ENCODE measurements at places on chromosomes 7 and 10.

DNA sequence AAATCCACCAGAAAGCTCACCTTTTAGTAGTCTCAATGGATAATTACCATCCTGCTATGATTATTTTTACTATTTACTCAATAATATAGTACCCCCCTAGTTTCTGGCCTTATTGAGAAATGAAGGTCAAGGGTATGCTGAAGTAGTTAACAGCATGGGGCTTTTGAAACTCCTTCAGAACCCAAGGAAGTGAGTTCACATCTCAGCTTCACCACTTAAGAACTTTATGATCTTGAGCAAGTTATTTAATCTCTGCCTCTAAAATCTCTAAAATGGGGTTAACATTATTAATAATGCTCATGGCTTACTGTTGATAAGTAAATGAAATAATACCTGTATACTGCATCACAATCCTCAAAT, 5.8 kb downstream of the MTPN start:
- DNase-seq = no peak

DNA sequence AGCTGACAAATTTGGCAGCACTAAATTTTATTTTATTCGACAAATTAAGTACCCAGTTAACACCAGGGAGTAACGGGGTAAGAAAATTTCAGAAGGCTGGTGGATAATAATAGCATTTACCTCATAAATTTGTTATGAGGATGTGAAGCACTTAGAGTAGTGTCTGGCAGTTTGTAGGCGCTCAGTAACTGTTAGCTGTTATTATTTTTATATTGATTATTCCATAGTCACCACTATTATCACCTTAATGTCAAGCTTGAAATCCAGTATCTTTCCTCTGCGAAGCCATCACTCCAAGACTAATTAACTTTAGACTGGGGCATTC, 563 bp upstream of the COA1 start:
- DNase-seq = no peak

DNA sequence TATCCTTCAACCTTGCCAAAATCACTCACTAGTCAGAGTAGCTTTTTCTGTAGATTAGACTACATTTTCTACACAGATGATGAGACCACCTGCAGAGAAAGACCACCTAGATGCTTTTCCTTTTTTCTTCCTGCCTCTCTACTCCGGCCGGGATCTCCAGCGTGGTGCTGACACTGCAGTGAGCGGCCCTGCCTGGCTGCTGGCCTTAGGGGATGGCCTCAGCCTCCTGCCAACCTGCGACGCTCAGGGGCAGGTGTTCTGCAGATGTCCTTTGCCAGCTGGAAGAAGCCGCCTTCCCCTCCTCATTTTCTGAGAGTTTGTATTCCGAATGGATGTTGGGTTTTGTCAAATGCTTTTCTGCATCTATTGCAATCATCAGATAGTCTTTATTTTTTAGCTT, 43.5 kb upstream of the NKX6-2 start:
- DNase-seq = no peak

- no peak for DNase-seq
Observed at GRCh38 chr10:57905010-57905409, 362.7 kb downstream of the IPMK start.

DNA sequence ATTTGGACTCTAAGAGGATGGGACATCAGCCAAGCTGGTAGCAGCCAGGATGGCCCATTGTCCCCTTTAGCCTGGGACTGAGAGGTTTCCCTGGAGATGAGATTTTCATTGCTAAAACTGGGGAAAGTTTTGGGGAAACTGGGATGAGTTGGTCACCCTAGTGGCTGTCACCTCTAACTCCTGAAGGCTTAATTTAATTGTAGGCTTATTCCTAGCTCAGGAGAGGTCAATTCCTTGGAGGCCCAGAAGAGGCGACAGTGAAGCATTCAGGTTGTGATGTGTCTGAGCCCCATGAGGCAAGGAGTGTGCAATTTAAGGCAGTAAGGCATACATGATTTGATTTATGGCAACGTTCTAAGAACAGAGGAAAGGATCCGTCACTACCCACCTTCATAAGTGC, 24.9 kb upstream of the JAZF1 start:
- DNase-seq = no peak

GRCh38 chr10:988667-989545, 672 bp downstream of the GTPBP4 start:
- DNase-seq = no peak
